ENCODE measurements at places on chromosomes 7 and 10.

DNA sequence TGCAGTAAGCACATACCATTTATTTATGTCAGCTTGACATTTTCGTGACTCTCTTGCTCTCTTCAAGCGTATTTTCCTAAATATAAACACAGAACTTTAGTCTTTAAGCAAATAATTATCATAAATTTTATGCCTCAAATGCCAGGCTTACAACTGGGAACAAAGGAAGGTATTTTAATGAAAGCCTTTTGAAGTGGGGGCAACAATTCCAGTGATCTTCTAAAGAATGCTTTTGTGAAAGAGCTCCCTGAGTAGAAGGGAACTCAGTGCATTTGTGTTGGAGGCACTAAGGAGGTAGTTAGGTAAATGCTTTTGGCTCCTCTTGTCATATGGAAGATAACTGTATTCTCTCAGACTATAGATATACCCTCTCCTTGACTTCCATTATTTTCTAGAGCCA is 104.9 kb downstream of the VPS50 start:
- DNase-seq: no peak

- no peak for DNase-seq
Measured at GRCh38 chr10:124536496-124537050, 75.0 kb downstream of the LHPP start.

- DNase-seq: no peak
Measured at GRCh38 chr10:133474665-133475424, 21.1 kb downstream of the SCART1 start.

DNA sequence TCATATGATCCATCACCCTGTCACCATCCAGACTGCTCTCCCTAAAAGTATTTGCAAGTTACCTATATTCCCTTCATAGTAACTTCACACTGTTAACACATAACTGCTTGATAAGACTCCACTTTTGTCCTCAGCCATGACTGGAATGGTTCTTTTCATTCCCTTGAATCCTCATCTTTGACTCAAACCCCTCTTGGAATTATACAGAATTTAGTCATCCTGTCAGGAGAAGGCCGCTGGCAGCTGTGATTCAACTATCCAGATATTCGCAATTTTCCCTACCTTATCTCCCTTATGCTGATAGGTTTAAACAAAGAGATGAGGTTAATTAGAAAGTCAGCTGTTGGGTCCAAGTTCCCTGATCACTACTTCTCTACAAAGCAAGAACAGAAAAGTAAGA is 143.0 kb upstream of the HPS1 start:
- no peak for DNase-seq

DNA sequence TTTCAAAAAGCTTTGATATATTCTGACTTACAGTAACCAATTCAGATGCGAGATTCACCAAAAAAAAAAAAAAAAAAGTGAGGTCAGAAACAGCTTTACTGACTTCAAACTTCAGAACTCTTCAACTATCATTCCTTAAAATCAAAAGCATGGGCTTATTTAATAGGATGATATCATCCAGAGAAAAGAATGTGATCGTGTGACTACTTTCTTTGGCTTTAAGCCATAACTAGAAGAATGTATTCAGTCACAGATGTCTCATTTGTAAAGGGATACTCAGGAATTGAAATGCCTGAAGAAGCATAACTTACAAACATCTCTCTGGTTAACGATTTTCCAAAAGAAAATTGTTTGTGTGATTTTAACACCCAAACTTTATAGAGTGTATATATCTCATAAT is 11.5 kb downstream of the TPK1 start:
- DNase-seq: no peak

- no peak for DNase-seq
Measured at GRCh38 chr7:137484326-137484725, 140.8 kb upstream of the PTN start.

GRCh38 chr7:138377306-138377705 is 82.8 kb upstream of the TRIM24 start:
- no peak for DNase-seq

DNA sequence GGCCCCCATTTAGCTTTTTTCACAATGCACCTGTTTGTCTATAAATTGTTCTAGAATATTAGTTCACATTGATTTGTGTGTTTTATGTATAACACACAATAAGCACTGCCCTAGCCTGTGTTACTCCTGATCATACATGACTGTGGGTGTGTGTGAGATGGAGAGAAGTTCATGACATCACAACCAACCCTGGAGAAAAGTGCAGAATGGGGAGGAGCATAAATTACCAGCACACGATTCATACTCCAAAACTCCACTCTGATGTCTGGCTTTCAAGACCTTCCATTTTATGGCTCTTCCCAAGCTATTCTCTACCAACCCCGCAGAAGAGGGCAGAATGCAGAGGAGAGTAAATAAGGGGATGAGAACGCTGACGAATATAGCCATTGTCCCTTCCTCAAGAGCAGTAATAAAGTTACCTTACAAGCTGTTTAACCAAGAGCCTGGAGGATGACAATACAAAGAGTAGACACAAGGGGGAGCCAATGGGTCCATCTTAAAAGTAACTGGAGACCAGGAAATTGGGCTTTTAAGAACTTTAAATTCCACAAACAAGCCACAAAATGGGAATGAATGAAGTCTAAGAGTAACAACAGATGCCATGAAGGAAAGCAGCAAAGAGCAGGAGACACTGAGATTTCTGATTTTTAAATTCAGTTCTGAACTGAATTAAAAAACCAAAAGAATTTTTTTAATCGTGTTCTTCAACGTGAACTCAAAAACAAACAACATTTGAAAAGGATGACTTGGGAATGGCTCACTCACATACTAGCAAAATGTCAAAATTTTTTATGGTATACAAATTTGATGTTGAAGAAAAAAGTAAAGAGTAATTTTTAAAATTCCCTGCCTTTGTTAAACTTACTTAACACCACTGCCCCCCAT is 159.6 kb downstream of the PARD3 start:
- DNase-seq: no peak

- no peak for DNase-seq
Measured at GRCh38 chr10:7000061-7000460, 410.8 kb downstream of the SFMBT2 start.

DNA sequence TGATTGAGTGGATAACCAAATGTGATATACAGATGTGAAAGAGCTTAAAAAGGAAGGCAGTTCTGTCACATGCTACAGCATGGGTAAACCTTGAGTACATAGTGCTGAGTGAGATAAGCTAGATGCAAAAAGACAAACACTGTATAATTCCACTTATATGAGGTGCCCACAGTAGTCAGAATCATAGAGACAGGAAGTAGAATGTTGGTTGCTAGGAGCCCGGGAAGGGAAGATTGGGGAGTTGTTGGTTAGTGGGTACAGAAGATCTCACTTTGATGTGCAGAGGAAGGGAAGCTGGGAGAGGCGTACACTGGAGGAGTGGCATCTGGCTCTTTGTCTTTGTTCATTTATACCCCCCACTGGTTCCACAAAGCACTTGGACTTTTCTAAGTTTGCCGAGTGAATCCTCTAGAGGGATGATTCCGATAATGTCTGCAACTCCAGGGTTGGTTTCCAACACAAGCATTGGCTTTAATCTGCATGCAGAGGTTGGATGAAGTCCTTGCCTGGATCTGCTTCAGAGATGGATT is 39.5 kb downstream of the TSPAN14 start:
- no peak for DNase-seq

GRCh38 chr7:145957160-145957890 is 159.3 kb upstream of the CNTNAP2 start:
- DNase-seq: no peak

DNA sequence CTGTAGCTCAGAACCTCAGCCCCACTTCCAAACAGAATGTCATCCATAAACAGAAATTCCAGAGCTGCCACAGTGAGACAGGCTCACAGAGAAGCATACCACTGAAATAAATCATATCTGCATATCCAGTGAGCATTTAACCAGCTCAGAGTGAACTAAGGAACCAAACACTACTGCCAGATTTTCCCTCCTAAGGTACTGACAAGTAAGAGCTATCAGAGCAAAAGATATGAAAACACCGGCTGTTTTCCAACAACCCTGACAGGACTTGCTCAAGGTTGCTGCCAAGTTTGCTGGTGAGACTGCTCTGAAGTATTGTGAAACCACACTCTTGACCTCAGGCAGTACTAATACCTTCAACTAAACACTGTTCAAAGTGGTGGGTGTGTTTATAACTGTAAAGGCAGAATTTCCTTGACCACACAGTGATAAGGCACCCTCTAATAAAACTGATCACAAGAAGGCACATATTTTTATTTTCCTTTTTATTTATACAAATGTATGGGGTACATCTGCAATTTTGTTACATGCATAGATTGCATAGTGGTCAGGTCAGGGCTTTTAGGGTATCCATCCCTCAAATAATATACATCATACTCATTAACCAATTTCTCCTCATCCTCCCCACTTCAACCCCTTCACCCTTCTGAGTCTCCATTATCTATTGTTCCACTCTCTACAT is 18.3 kb downstream of the SGMS1 start:
- DNase-seq: no peak

DNA sequence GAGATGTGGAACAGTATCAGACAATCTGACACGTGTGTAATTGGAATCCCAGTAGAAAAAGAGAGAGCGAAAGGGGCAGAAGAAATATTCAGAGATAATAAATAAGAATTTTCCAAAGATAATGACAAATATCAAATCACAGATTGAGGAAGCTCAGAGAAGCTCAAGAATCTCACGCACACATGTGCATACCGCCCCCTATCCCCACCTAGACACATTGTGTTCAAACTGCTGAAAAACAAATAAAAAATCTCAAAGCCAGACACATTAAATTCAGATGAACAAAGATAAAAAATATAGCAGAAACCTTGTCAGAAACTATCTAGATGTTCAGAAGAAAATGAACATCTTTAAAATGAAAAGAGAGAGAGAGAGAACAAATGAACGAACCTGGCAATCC is 17.2 kb downstream of the SFR1 start:
- DNase-seq: no peak

- no peak for DNase-seq
Measured at GRCh38 chr10:124742413-124743190, 1.6 kb downstream of the FAM53B start.

- DNase-seq: no peak
Measured at GRCh38 chr7:38306171-38306570, 32.7 kb upstream of the TARP start.

GRCh38 chr10:94112321-94112720 is 118.6 kb downstream of the PLCE1 start:
- no peak for DNase-seq

DNA sequence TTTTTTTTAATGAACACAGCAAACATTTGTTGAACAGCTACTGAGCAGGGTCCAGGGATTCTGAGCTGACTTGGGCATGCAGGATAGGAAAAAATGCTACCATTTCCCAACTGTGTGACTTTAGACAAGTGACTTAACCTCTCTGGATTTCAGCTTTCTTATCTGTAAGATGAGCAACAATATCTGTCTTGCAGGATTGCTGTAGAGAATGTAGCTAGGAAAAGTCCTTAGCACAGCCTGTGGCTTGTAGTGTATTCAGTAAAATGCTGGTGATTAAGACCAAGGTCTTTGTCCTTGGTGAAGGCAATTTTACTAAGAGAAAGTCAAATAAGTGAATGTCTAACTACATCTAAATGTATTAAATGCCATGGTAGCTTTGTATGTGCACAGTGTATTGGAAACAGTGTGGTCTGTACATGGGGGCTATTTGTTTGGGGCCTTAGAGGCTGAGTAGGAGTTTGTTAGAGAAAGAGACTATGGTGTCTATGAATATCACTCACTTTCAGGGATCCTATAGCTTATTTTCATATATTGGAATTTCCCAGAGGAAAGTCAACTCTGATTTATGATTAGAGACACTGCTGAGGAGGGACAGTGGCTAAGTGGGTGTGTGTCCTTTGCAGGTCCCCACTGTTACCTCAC is 118.9 kb downstream of the CDH23 start:
- DNase-seq: no peak

DNA sequence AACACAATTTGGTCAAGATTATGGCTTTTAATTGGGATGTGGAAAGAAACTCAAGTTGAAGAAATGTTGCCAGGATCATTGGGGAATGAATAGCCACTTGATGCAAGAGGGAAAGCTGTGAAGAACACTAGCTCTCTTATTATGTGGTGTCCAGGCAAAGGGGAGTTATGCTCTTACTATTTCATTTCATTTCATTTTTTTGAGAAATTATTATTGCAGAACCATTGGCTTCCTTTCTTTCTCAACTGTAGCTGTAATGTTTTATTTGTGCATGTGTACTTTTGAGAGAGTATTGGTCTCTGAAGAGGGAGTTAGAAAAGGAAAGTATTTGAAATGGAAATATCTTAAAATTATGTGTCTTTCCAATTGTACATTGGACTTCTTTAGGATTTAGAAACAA is 312.6 kb upstream of the BMPER start:
- no peak for DNase-seq

GRCh38 chr10:130557181-130557845 is 421.1 kb downstream of the GLRX3 start:
- no peak for DNase-seq

DNA sequence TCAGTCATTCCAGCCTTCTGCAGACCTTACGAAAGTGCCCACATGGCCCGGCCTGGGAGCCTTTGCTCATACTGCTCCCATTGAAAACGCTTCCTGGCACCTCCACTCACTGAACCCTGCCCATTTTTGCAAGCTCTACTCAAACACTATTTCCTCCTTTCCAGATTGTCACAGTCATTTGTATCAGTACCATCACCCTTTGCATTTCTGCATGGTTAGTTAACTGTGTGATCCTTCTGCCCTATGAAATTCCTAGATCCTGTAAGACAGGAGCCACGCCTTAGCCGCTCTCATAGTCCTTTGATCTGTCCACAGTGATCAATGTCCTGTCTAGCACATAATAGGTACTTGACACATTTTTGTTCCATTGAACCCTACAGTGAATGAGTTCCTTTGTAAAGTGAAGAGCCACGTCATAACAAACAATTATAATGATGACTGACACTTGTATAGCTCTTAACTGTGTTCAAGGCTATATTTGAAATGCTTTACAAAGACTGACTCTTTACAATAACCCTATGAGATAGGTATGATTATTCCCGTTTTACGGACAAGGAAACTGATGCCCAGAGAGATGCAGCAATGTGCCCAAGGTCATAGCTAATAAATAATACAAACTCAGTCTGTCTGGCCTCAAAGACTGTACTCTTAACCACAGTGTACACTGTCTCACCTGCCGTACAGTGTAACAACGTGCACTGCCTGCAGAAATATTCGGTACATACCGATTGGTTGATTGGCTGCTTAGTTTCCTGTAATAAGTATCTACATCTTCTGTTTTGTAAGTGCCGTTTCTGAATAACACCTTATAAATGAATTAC is 16.6 kb upstream of the ITIH2 start:
- no peak for DNase-seq

- DNase-seq: no peak
Measured at GRCh38 chr10:33638374-33638773, 303.9 kb upstream of the NRP1 start.
